ENCODE measurements at places on chromosomes 3 and 15.

GRCh38 chr15:68630836-68631235, 52.0 kb downstream of the CORO2B start:
- no peak for DNase-seq

GRCh38 chr15:51318382-51319150, 19.8 kb downstream of the CYP19A1 start:
- no peak for DNase-seq

- DNase-seq = no peak
Observed at GRCh38 chr3:134345202-134345601, 29.0 kb downstream of the AMOTL2 start.

DNA sequence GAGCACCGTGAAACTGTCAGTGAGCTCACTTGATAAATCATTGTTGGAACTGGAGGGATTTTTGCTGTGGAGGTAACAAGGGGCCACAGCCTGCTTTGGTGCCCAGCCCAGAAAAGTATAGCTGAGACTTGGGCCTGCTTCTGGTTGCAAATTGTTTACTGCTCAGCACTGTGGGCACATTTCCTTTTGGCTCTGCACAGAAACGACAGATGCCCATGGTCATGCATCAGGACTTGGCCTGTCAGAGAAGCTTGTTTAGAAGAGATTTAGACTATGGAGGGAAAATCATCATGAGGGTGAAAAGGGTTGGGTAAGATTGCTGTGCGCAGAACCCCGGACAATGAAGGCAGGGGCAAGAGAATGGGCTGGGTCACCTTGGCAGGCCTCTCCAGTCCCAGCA, 286.1 kb upstream of the CTNNB1 start:
- DNase-seq = no peak

DNA sequence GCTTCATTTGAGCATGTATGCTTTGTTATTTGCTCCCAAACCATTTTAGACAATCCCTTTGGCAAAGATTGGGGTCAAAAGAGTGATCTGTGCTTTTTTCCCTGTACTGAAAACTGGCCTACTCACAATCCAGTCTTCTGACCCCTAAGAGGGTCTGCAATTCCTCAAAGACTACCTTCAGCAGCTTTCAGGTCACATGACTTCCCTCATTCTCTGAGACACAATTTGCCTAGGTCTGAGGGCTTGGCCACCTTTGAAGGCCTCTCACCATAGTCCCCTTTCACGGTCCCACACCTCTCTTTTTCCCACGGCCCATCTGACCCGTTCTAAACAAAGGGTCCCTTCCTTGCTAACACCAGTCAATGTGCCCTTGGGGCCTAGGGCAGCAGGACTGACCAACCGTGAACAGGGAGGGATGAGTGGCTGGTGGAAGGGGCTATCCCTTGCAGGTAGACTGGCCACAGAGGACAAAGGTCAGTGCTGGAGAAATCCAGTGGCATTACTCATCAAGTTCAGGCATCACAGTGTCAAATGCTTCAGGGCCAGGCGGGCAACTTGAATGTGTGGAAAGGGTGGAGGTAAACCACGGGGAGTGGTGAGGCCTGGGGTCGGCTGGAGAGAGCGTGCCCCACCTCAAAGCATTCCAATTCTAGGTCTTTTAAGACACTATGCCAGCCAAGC, 10.8 kb downstream of the RASL12 start:
- DNase-seq = no peak

- no peak for DNase-seq
Observed at GRCh38 chr15:78408355-78408640, 29.7 kb upstream of the IREB2 start.

DNA sequence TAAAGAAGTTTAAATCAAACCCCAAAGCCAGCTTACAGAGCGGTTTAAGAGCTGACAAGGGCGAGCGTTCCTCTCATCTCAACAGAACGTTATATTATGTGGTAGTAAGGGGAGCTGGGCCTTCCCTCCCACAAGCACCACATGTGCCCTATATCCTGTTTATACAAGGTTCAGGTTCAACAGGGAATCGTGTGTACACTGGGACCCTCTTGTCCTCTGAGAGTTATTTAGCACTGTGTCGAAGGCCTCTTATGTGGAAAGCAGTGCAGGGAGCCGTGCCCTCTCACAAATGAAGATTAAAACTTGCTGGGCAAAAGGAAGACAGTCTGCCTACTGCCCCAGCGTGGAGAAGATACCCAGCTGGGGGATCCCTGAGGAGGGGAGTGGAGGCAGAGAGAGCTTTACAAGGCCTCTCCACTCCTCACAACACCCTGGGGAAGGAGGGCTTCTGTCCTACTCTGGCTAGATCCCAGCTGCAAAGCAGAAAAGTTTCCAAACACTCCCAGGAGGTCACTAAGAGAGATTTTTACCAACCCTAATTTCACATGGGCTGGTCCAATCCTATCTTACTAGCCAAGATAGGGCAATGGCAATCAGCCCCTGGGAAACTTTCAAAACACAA, 2.9 kb downstream of the TLE3 start:
- peak; percentile 44 for DNase-seq

- DNase-seq = no peak
Observed at GRCh38 chr3:112888381-112889085, 41.9 kb upstream of the CD200R1L start.
